OCI-M1 (cell line): ENCODE measurements at places on chromosomes 1 and 21.

DNA sequence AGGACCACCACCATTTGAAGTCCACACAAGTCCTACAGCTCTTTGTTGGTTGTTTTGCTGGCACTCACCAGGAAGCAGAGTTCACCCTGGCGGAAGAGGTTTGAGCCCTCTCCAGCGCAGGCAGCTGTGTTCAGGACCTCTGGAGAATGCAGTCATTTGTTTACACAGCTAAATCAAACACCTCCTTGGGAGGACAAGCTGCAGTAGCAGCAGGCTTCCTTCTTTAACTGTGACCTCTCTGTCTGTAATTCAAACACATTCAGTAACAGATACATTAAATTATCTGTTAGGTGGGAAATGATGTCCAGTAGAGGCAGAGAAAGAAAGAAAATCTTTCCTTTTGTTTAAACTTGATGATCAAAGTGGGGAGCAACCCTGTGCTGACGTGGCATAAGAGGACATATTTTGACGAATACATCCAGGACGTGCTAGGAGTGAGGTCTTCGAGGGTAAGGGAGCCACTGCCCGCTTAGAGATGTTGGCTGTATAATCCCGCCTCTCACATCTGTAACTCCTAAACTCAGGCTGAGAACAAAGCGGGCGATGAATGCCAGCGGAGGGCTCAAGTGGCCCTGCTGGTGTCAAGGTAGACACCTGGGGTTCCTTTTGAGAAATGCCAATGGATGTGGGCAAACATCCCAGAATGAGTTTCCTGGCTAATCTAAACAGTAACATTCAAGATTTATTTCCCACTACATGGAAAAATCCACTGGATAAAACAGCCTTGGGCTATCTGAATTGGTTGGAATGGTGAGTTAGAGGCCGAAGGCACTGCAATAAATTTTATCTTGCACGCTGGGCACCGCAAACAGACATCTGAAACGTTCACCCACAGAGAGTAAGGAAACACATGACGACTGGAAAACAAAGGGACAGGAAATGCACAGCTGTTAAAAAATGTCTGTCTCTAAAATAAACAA lies 51.7 kb downstream of the ABCA4 start:
- no peak for DNase-seq

DNA sequence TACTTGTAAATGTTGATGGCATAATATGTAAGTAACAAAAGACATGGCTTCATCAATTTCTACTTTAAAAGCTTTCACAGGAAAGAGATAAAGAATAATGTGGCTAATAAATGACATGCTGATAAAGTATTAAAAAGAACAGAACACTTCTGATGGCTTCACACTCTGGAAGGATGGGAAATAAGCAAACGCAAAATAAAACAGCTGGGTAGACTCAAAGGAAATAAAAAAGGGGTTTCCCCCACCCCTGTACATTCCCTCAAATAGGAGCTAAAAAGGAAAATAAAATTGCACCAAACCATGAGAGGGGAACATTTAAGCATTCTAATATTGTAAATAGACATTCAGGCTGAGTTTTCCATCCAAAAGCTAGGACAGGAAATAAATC lies 27.0 kb upstream of the DYRK1A start:
- DNase-seq, result no peak

DNA sequence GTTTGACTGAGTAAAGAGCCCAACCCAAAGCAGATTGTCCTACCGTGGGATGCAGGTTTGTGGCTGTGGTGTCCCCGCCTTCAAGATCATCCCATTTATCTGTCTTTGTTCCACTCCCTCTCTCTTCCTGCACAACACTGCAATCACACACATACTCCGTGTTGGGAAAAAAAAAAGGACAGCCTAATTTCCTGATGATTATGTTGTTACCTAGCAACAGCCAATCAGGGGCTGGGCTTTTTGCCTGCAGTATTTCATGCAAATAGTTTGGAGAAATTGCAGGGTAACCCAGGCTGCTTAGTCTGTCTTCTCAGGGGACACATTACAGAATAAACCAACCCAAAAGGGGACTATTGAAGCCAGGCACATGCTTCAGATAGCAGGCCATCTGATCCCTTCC lies 38.3 kb downstream of the PHC2 start:
- no peak for DNase-seq

GRCh38 chr1:29679828-29680558 lies 443.7 kb downstream of the PTPRU start:
- no peak for DNase-seq

DNA sequence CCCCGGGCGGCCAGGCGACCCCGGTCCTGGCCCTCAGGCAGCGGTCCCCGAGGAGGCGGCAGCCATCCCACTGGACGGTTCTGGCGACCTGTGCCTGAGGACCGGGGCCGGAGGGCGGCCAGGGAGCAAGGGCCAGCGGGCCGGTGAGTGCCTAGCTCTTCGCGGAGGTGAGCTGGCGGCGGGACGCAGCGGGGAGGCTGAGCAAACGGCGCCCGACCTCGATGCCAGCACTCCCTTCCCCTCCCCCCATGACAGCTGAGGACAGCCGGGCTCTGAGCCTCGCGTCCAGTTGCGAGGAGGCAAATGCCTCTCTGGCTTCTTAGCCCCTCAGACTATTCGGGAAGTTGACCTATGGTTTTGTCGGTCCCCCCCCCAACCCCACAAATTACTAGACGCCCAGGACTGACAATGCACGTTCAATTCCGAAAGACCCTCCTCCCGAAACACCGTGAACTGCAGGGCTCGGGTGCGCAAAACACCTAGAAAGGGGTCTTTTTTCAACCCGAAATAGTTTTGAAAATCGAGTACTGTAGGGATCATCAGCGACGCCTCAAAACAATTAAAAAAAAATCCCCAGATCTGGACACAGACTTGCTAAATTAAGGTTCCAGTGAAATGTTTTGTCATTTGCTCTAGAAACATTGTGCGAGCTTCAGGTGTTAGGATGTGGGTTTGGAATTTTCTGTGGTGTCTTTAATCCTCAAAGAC lies 8.3 kb downstream of the CDKN2C start:
- DNase-seq, result peak; percentile 83

DNA sequence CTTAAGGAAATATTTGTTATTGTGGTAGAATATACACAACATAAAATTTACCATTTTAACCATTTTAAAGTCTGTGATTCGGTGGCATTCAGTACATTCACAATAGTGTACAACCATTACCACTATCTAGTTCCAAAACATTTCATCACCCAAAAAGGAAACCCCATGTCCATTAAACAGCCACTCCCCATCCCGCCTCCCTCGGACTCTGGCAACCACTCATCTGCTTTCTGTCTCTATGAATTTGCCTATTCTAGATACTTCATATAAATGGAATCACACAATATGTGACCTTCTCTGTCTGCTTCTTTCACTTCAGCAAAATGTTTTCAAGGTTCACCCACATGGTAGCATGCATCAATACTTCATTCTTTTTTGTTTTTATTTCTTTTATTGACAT lies 51.3 kb downstream of the PTP4A2 start:
- peak; percentile 69 for DNase-seq
